ENCODE measurements at places on chromosomes 16 and 17.

- DNase-seq = no peak
These were observed 34.7 kb downstream of the GINS3 start for GRCh38 chr16:58426966-58427365.

- peak; percentile 48 for DNase-seq
These were observed 11.2 kb downstream of the ENPP7 start for GRCh38 chr17:79741751-79742588.

- DNase-seq = no peak
These were observed 97.9 kb upstream of the ZNF750 start for GRCh38 chr17:82937411-82938371.

- no peak for DNase-seq
These were observed 157.6 kb downstream of the XYLT1 start for GRCh38 chr16:17313085-17313611.

- DNase-seq = no peak
These were observed 14.6 kb downstream of the RSL1D1 start for GRCh38 chr16:11836650-11837244.

- no peak for DNase-seq
These were observed 9.6 kb upstream of the N4BP1 start for GRCh38 chr16:48619547-48619946.

GRCh38 chr17:75442168-75443103 lies 14.0 kb upstream of the TMEM94 start:
- DNase-seq = no peak
